Retinal pigment epithelial cell (primary cell): ENCODE measurements at places on chromosomes 2 and 18.

GRCh38 chr2:130332271-130333073, 10.2 kb upstream of the IMP4 start:
- no peak for DNase-seq

DNA sequence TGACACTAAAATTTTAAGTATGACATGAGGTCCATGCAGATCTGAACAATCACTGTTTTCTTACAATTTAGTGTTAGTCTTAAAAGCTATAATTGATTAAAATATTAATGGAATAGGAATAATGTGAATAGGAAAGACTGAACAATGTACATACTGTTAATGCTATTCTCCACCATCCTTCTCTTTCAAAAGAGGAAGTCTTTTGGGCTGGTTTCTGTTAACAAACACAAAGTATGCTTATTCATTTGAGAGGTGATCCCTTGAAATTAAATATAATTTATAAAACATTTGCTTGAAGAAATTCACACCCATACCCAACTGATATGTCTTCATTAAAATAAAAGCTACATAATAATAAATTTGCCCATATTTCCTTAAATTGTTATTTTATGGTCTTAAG, 2.3 kb downstream of the STPG4 start:
- DNase-seq: no peak

DNA sequence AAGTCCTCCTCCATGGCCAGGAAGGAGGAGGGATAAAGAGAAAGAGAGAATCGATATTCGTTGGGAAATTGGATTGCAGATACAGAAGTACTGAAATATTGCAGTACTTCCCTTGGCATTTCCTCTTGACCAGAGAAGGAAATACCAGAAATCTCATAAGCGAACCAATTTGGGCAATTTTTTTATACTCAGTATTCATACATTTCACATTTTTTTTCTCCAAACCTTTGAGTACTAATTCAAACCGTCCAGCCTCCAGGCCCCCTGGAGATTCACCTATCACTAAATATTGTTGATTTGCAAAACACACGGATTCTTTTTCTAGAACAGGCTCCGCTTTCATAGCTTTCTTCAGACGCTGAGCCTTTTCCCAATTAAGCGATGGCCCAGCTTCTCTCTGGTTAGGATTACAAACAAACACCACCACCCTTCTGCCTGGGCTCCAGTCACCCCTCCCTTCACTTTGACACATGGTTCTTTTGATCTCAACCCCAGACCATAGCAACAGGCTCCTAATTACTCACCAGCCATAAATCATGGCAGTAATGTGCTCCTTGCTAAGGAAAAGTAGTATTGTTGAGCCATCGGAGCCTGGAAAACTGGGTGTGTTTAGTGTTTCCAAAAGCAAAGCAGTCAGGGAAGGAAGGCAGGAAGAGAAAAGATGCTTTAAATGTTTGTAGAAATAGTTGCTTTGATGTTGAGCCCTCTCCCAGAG, 138.4 kb upstream of the CCDC68 start:
- peak; percentile 26 for DNase-seq

- no peak for DNase-seq
Observed at GRCh38 chr2:21607572-21607971, 483.8 kb downstream of the TDRD15 start.

DNA sequence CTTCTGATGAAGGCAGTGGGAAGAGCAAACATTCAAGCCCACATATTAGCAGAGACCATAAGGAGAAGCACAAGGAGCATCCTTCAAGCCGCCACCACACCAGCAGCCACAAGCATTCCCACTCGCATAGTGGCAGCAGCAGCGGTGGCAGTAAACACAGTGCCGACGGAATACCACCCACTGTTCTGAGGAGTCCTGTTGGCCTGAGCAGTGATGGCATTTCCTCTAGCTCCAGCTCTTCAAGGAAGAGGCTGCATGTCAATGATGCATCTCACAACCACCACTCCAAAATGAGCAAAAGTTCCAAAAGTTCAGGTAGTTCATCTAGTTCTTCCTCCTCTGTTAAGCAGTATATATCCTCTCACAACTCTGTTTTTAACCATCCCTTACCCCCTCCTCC, 35.4 kb downstream of the CCNT2 start:
- no peak for DNase-seq

DNA sequence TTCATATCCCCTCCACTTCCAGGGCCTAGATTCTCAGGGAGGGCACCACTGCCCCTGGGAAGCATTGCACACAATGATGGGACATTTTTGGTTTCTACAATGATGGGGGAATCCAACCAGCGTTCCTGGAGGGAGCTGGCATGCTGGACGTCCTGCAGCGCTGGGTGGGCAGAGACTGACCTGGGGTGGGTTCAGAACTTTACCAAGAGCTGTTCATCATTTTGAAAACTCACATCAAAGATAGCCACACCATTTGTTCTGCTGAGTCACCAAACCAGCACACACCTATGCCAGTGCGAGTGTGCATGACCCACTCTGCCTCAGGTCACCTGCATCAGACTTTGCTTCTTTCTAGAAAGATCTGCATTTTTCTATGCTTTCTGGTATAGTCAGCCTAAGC, 14.1 kb upstream of the ARMC9 start:
- no peak for DNase-seq

- no peak for DNase-seq
Observed at GRCh38 chr18:57052759-57053158, 94.1 kb upstream of the BOD1L2 start.

GRCh38 chr2:240462073-240462706, 26.7 kb downstream of the GPC1 start:
- no peak for DNase-seq

DNA sequence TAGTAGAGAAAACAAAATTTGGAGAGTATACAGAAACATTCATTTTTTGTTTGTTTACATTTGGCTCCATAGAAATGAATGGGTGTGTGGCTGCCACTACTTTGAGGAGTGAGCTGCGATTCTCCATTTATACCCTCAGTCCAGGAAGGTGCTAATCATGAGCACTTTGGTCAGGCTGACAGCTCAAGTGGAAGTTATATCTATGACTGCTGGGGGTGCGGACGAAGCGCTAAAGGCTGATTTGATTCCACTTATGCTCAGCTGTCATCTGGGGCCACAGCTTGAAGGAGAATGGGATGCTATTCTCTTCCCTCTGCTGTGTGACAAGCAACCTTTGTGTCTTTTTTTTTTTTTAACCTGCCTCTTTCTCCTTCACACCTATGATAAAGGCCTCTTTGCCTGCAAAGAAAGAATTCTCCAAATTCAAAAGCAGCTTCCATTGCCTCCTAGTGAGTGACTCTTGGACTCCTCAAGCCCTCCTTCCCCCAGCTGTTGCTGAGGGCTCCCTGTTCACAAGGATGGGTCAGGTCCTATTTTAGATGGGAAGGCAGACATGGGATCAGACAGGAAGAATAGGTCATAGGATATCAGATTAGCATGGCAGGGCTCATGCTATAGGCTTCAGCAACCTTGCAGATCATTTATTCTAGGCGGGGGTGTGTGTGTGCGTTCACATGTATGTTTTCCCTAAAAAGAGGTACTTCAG, 201.6 kb downstream of the SETBP1 start:
- DNase-seq: no peak

DNA sequence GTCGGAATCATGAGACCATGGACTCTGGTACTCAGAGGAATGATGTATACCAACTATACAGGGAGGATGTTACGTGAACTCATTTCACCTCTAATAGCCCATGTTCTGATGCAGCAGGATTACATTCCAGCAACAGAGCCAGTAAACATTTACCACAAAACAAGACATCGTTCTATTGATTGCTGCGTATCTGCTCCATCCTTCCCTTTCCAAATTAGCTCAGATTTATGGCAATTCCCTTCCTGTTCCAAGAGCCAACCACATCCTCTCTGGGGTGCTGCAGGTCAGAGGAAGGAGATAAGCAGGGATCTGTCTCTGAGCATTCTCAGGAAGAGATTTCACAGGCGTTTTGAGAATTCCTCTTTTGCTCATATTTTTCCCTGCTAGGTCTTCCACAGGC, 98.3 kb downstream of the KLF7 start:
- no peak for DNase-seq
